ENCODE measurements at places on chromosomes 1 and 21.

DNA sequence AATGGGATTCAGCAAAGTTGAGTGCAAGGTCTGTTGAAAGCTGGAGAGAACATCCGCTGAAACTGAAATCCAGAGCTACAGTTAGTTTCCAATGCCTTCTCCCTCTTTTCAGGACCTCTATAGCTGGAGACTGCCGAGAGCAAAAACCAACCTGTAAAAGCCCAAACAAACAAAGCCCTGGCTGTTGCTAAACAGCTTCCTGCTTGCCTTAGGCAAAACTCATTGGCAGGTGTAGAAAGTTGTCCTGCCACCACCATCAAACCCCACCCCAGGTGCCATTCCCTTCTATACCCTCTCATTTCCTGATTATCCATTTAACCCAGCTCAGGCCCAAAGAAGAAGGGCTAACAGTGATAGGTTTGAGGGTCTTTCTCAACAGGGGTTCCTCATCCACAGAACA is 24.7 kb downstream of the SCYL3 start:
- DNase-seq = no peak

GRCh38 chr1:237482777-237483176 is 407.9 kb downstream of the ZP4 start:
- DNase-seq = no peak

DNA sequence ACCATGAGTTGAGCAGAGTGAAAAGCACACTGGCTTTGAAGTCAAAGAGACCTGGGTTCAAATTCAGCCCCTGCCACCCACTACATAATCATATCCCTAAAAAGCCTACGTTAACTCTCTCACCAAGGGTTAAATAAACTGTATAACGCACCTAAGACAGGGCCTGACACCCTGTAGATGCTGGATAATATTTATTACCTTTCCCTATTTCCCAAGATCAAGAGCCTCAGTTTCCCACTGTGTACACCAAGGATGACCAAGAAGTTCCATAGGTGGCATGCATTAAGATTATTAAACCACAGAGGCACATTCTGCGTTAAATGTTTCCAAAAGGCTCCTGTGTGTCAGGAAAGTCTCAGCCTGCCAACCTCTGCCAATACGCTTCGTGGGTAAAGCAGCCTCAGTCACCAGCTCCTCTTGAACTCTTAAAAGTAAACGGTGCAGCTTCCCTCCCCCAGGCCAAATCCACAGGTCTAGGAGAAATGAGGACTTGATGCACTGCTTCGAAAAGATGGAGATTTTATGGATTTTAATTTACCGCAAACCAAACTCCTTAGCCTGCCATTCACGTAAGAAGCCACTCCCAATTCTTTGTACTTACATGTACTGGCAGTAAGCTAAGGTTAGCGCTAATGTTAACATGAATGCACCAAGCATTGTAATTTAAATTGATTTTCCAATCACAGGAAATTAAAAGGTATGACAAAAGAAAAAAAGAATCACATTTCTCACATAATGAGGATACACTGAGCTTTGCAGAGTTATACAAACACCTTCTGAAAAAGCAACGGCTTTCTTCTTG is 2.6 kb downstream of the USP24 start:
- DNase-seq = no peak

GRCh38 chr1:3498986-3499385 is 44.5 kb downstream of the ARHGEF16 start:
- DNase-seq = no peak

DNA sequence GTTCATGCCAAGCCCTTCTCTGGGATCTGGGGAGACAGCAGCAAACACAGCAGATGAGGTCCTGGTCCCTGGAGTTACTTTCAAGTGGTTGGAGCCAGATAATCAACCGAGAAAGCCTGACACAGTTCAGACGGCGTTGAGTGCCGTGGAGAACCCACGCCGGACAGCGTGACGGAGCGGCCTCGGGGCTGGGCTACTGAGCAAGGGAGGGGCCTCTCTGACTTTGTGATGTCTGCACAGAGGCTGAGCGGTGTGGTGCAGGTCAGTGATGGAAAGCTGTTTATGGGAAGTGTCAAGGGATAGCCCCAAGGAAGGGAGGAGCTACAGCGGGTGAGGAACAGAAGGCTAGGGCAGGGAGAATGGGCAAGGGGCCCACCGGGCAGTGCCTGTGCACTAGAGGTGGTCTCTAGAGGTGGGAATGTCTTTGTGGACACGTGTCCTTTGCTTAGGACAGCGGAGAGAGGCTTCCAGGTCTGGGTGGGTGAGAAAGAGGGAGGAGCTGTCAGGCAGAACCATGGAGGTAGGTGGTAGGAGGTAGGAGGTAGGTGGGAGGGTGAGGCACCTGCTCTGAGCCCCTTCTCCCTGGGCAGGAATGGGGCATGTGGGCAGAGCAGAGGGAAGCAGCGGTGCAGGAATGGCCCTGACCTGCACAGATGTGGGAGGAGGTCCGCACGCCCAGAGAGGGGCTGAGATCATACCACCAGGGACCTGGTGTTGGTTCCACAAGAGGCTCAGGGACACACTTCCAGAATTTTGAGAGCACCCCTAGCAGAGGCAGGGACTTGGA is 62.8 kb downstream of the RUNX3 start:
- DNase-seq = no peak

DNA sequence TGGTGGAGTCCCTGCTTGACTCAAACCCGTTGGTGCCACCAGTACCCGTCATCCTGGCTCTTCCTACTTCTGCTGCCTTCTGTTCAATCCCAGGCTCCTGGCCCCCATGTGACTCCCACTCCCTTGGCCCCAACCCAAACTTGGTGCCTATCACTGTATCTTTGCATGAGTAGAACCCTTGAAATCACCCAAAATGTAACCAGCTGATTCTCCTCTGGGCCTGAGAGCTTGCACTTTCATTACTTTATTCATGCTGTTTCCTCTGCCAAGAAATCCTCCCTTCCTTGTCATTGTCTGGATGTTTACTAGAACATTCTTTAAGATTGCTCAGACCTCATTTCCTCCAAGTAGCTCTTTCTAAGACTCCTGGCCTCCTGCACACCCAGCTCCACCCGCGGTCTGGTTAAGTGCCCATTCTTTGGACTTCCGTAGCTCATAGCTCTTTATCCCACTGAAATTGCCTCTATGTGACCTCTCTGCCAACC is 15.7 kb downstream of the PTAFR start:
- no peak for DNase-seq

- DNase-seq = no peak
Observed at GRCh38 chr1:25487628-25488027, 55.8 kb upstream of the LDLRAP1 start.

DNA sequence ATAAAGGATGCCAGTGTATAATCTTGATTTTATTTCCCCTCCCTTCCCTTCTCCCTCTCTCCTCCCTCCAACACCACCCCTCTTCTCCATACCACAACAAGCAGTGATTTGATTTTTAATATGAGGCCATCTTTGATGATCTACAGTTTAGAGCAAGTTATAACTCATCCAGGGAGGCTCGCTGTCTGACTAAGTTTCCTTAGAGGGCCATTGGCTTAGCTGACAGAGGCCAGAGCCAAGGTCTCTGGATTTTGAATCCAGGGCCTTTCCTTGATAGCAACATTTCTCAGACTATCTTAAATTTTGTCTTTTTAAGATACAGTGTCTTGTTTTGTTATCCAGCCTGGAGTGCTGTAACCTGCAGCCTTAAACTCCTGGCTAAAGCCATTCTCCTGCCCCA is 431.0 kb upstream of the USP24 start:
- DNase-seq = no peak

GRCh38 chr21:14251336-14251735 is 35.4 kb downstream of the RBM11 start:
- peak; percentile 22 for DNase-seq

- no peak for DNase-seq
Observed at GRCh38 chr1:110990541-110990940, 26.8 kb upstream of the LRIF1 start.

DNA sequence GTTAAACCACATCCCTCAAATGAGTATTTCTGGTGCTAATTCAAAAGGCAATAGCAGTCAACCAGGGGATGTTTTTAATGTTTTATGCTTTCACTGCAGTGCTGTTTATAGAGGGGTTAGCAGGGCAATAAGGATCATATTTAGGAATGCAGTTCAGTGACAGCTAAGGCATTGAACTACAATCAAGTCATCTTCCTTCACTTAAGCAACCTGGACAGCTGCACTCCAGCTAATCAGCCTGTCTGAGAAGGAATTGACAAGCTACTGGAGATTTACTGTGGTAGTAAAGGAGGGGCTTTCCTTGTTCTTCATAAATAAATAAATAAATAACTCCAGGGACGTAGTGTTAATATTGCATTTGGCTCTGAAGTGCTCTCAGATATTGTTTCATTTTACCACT is 93.9 kb downstream of the DAB1 start:
- no peak for DNase-seq

- DNase-seq = no peak
Observed at GRCh38 chr1:101290922-101291561, 54.2 kb downstream of the S1PR1 start.

- no peak for DNase-seq
Observed at GRCh38 chr1:90881034-90881433, 140.8 kb downstream of the ZNF644 start.
